ENCODE measurements at places on chromosomes 4 and X.

DNA sequence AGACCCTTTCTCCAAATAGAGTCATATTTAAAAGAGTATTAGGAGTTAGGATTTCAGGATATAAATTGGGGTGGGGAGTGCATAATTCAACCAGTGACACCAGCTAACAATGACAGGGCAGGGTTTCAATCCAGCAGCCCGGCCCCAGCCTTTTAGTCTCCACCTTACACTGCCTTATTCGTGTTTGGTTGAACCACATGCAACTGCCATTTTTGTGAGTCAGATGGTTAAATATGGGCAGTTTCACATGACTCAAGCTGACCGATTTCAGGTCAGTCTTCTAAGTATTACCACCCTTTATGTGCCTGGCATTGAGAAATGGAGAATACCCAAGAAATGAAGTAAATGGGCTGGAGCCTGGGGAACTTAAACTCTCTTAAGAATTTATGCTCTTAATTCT lies 102.8 kb downstream of the STOX2 start:
- no peak for DNase-seq

DNA sequence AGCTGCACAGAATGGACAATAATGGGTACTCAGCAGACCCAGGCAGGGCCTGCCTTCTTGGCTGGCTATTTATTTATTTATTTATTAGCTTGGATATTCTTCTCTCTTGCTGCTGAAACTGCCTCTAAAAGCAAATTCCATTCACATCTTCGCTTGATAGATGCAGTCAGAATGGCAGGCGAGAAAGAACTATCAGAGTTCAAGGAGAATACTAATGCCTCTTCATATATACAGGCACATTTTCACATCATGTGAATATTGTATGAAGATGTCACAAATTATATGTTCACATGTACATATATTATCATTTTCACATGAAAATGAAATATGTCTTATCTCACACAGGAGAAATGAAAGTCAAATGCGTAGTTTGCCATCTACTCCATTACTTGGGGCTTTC lies 479.7 kb upstream of the ATOH1 start:
- DNase-seq = no peak

- DNase-seq = no peak
These were observed 833.6 kb upstream of the AGA start for GRCh38 chr4:178275671-178276360.

GRCh38 chr4:78667764-78668163 lies 108.4 kb upstream of the BMP2K start:
- DNase-seq = no peak

DNA sequence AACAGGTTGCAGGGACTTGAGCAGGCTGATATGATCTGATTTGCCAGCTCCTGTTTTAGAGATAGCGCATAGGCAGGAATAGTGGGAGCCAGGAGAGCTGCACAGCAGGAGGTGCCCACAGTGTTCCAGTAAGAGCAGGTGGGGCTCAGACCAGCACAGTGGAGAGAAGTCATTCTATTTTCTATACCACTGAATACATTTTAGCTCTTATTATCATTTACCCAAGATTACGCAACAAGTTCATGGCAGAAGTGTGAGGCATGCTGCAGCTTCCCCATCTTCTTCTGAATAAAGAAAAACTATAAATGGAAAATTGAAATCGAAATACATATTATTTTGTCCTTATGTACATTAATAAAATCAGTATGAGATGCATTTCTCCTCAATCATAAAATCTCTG lies 114.7 kb upstream of the EDNRA start:
- no peak for DNase-seq

- no peak for DNase-seq
These were observed 417.3 kb downstream of the SPRY1 start for GRCh38 chr4:123813901-123814300.

Measured in stimulated activated CD8-positive, alpha-beta memory T cell treated with anti-CD3 and anti-CD28 coated beads, Interleukin-15, amount 100 ng/mL, for 4 hours (primary cell).